ENCODE measurements at places on chromosomes 7 and 10.

GRCh38 chr10:92829786-92830377 lies 18.4 kb upstream of the EXOC6 start:
- DNase-seq = no peak

DNA sequence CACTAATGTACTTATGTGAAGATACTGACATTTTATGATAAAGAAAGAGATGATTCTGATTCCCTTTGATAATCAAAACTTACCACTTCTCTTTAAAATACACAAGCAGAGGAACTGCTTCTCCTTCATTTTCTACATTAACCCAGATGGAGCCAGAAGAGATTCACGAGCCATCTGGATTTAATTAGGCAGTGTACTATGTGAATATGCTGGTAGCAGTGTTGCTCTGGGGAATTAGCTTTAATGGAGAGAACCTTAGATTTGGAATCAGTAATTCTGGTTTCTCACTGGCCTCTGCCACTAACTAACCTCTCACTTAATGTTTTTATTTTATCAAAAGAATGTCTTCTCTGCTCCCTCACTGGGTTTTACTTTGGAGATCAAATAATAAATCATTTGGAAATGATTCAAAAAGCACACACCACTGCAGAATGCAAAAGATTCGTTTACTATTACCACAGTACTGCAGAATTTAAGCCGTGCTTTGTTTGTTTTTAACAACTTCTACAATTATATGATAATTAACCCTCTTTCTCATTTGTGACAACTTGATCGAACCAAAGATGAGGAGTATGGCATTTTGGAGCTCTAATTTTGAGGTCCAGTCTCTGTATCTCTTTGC lies 77.5 kb upstream of the PHYHIPL start:
- no peak for DNase-seq

GRCh38 chr10:67527351-67527750 lies 168.6 kb downstream of the CTNNA3 start:
- no peak for DNase-seq

DNA sequence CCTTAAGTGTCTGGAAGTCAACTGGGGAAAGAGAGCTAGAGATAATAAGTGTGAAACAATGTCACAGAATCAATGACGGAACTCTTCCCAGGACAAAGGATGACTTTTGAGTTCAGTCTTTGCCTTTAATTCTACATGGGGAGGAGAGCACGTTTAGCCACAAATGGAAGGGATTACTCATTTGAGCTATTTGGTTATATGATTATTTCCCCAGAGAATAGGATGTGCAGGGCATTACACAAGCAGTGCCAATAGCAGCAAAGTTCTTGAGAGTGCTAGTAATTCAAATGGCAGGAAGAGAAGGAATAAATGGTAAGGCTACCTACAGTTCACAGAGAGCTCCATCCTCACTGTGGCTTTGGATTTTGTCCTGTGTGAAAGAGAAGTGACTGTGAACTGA lies 6.0 kb downstream of the EGFR start:
- no peak for DNase-seq

- DNase-seq = peak; percentile 78
Observed at GRCh38 chr7:151276666-151277590, 28.4 kb upstream of the SMARCD3 start.

DNA sequence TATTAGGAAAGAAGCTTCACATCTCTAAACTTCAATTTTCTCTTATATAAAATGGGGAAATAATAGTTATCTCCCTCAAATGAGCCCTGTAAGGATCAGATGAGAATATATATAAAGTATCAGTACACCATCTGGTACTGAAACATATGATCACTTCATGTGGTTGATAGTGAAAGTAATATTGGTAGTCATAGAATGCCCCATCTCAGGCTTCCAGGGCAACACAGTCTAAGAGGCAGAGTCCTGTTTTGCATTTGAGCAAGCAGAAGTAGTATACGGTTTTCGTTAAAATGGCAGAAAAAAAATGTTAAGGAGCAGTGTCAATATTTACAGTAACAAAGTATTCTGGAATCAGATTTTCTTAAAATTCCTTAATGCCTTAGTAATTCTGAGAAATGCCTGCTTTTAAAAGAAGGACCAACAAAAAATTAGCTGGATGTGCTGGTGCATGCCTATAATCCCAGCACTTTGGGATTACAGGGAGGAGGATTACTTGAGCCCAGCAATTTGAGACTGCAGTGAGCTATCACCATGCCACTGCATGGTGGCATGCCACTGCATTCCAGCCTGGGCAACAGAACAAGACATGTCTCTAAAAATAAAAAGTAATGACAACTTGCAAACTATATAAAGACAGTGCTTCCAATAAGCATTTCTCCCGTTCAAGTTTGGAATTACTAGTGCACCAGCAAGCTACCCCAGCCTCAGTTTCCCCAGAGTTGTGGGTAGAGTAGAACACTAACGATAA lies 19.8 kb downstream of the KBTBD2 start:
- DNase-seq = no peak

GRCh38 chr10:20608503-20608902 lies 288.6 kb downstream of the NEBL start:
- no peak for DNase-seq

GRCh38 chr10:93629647-93630305 lies 17.4 kb downstream of the PDE6C start:
- DNase-seq = no peak

GRCh38 chr7:116920359-116920758 lies 32.9 kb upstream of the ST7 start:
- DNase-seq = no peak
